ENCODE measurements at places on chromosomes 3 and 15.
A peak's percentile ranks its signal among the peaks of the same experiment; 100 is the strongest.

DNA sequence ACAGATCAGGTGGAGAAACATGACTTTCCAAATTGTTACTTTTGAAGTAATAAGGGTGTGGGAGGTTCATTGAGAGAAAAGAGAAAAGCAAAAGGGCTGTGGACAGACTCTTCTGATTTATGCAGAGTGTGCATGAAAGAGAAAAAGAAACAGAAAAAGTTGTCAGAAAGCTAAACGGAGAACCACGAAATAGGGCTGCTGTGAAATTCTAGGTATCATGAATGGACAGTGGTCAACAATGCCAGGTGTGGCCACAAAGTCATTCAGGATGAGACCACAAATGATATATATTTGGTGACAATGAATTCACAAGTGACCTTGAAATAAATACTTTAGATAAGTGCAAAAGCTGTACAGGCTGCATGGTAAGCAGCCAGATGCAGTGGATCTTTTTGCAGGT lies 170.1 kb downstream of the IL5RA start:
- no peak for DNase-seq

DNA sequence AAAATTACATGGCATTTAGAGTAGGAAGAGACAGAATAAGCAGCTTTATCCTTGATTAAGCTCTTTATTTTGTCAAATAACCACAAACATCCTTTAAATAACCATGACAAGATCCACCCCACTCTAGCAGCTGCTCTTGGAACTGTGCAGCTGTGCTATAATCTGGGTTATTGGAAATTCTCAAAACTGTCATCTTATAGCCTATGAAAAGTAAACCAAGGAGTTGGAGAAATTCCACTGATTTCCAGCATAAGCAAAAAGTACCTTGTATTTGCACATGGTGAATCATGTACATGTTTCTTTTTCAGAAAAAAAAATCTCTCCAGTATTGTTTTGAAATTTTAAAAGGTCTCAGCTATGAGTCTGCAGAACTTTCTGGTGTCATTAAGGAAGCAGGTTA lies 88.8 kb upstream of the ABI3BP start:
- no peak for DNase-seq

DNA sequence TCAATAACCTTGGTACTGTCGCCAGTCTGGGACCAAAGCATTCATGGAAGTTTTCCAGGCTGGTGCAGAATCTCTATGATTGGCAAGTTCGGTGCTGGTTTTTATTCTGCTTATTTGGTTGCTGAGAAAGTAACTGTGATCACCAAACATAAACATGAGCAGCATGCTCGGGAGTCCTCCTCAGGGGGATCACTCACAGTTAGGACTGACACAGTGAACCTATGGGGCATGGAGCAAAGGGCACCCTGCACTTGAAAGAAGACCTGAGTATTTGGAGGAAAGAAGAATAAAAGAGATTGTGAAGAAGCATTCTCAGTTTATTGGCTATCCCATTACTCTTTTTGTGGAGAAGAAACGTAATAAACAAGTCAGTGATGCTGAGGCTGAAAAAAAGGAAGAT lies 19.1 kb upstream of the EIF2B5 start:
- DNase-seq = no peak

- DNase-seq = no peak
Observed at GRCh38 chr3:48023377-48023776, 7.2 kb upstream of the MAP4 start.

DNA sequence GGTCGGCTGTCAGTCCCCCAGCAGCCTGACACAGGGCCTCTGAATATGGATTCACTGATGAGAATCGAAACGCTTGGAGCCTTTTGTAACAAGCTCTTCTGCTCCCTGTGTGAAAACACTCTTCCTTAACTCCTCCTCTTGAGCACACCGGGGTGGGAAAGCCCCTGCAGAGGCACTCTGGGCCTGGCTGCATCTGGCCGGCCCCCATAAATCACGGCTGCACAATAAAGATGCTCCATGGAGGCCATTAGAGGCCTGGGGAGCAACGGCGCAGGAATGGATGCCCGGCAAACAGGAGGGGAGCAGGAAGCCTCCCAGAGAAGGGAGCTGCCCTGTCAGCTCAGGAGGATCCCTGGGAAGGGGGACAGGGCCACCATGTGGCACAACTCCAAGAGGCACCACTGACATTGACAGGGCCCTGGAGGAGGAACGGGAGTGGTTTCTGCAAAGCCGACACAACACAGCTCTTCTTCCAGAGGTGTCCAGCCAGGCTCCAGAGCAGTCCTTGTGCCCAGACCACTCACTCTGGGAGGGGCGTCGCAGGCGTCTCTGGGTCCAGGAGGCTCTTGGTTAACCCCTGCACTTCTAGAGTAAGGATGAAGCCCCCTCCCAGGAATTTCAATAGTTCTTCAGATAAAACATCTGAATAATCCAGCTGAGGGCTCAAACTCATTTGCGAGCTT lies 509.3 kb upstream of the PPP2R3A start:
- DNase-seq = peak; percentile 77

GRCh38 chr15:50262533-50262932 lies 3.0 kb downstream of the HDC start:
- DNase-seq = no peak

DNA sequence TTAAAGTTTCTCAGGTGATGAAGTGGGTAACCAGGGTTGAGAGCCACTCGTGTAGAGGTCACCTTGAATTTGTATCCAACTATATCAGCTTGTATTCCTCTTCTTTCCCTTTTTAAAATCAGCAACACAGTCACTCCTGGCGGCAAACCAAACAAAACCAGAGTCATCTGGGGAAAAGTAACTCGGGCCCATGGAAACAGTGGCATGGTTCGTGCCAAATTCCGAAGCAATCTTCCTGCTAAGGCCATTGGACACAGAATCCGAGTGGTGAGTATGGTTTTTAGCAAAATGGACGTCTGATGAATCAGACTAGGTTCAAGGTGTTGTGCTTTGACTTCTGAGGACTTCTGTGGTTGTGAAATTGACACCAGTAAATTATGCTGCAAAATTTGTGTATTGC lies 3.9 kb downstream of the RPL35A start:
- no peak for DNase-seq

- no peak for DNase-seq
Observed at GRCh38 chr15:90327311-90327710, 24.8 kb upstream of the ZNF774 start.

DNA sequence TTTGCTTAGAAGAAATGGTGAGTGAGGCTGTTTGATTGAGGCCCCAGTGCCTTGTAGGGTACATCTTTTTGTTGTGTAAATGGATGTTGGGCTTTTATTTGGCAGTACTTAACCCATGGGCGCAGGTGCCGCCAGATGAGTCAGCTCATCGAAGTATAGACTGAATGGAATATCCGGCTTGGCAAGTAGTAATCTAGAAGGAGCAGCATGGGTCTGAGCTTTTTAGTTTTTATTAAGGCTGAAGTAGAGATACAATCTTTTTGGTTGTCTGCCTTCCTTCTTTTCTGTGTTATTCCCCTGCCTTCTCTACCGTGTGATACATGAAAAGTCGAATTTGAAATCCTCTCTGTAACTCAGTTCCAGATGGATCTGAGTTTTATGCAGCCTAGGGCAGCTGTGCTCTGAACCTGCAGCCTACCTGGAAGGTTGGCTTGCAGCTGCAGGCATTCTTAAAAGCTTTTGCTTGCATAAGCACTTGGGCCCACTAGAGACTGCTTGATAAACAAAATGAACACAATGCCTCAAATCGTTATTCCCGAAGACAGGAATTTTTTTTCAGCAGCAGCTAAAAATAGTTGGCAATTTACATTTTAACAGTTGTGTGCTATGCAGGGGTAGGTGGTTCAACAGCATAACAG lies 177.5 kb upstream of the CGNL1 start:
- peak; percentile 78 for DNase-seq

GRCh38 chr3:100316641-100317069 lies 17.9 kb upstream of the NIT2 start:
- DNase-seq = no peak

DNA sequence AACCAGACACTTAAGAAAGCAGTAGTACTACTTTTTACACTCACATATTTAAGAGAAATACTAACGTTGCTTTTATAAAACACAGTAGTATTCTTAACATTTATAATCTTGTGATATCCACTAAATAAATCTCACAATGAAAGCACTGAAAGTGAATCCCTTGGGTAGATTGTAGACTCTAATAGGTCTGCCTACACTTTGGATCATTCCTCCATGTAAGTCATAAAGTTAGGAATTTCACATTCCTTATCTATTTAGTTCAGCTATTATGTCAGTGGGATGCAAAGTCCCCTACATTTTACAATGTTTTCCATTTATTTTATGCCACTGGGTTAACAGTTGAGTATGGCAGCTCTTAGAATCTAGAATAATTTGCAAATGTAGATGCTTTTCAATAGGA lies 330.7 kb downstream of the LSAMP start:
- no peak for DNase-seq

DNA sequence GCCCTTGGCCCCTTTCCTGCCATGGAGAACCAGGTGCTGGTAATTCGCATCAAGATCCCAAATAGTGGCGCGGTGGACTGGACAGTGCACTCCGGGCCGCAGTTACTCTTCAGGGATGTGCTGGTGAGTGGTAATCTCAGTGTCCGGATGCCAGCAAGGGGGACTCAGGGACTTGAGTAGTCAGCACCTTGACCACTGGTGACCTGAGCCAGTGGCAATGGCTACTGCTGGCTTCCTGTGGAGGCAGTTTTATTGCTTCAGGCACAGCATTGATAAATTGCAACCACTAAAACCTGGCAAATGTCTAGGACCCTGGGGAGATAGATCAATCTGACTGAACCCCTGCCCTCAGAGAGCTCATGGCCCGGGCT lies 830 bp downstream of the MAP2K5 start:
- no peak for DNase-seq

DNA sequence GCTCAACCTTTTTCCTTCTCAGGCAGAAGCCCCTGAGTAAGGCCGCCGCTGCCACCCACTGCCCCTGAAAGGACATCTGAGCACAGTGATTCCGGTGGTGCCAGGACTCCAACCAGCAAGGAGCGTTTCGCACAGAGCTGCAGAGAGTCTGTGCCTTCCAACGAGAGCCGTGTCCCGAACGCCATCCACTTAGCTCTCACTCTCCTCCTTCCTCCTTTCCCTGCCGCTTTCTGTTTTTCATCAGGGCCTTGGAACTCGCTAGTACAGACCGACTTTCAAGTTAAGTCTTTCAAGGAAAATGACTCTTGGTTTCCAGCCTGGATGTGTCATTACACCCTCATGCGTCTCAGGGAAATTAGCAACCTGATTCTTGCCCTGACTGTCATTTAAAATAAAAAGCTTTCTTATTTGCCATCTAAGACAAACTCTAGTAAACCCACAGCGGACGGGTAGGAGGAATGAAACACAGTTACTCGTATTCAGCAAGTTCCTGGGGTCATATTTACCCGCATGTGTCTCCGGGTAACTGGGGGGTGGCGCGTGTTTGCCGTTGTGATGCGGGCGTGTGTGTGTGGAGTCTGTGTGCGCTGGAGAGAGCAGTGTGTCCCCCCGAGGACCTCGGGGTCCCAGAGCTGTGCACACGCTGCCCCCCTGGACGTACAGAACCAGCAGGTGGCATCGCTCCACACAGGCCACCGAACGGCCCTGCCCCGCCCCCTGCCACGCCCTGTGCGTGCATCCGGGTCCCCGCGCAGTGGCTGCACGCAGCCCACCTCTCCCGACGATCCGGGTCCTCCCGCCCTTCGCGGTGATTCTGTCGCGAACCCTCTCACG lies 30.4 kb upstream of the ALDH1A3 start:
- peak; percentile 56 for DNase-seq

DNA sequence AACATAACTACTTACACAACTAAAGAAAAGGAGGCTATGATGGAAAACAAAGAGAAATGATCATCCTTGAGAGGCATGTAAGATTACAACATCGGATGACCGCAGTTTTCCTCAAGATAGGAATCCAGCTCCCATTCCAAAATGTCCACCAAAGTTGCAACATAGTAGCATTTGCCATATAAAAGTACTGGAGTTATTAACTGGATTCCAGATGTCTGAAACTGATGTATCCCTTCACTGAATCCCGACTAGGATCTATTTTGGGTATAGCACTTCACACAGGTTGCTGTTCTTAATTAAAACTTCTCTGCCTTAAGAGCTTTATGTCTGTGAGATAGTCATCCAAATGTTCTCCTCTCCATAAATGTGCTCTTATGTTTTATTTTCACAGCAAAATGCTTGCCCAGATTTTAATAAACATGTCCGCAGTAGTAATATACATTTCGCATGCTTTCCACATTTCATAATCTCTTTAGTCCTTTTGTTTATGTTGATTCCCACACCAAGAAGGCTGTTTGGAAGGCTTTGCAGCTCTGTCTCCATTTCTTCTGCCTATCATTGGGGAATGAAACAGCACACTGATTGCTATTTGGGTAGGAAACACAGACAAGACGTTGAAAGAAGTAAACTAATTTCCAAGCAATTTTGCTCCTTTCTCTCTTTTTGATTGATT lies 716.5 kb upstream of the CFAP20DC start:
- no peak for DNase-seq

DNA sequence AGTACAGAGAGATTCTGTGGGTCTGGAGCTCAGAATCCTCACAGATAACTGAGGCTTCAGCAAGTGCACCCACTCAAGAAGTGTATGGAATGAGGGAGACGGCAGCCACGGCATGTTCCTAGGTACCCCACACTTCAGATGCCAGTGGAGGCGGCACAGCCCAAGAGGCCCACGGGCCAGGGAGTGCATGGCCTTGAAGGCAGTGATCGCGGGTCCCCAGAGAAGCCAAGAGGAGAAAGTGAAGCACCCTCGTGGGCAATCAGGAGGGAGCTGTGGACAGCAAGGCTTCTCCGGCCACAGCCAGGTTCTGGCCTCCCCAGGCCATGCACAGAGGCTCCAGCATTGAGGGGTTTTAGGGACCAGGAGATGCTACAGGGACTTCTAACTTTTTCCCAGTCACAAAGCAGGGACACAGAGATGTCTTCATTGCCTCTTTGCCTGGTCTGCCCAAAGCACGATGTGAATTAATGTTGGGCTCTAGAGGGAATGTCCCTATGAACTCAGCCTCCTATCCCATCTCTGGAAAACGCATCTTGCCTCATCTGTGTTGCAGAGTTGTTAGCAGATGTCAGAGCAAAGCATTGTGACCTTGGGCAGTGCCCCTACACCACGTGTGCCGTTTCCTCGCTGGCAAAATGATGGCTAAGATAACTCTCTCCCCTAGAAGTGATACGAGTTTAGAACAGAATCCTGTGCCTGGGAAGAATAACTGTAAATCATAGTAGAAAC lies 2.6 kb upstream of the MAP6D1 start:
- no peak for DNase-seq

DNA sequence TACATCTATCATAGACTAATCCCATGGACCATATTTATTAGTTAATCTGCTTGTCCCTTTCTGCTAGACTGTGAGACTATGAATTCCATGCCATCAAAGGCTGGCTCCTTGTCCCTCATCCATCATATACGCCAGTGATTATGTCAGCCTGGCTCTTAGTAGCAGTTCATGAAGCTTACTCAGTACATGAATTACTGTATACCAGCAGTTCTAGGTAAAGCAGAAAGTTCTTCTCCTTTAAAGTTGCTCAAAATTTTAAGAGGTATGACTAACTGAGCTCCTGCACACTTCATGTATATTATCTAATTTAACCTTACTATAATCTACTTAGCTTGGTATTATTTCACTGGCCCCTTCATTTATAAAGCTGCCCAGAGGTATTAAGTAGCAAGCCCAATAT lies 190.9 kb upstream of the TBL1XR1 start:
- DNase-seq = no peak

- no peak for DNase-seq
Observed at GRCh38 chr3:110813541-110813940, 258.1 kb upstream of the NECTIN3 start.

- no peak for DNase-seq
Observed at GRCh38 chr3:18111796-18112232, 313.3 kb downstream of the SATB1 start.

All from NT2/D1 (cell line).